T-helper 2 cell (primary cell): ENCODE measurements at places on chromosomes 2 and 18.

- no peak for DNase-seq
Observed at GRCh38 chr18:74654638-74655037, 57.0 kb downstream of the ZNF407 start.

GRCh38 chr2:114261366-114261765 is 181.1 kb upstream of the DPP10 start:
- no peak for DNase-seq

DNA sequence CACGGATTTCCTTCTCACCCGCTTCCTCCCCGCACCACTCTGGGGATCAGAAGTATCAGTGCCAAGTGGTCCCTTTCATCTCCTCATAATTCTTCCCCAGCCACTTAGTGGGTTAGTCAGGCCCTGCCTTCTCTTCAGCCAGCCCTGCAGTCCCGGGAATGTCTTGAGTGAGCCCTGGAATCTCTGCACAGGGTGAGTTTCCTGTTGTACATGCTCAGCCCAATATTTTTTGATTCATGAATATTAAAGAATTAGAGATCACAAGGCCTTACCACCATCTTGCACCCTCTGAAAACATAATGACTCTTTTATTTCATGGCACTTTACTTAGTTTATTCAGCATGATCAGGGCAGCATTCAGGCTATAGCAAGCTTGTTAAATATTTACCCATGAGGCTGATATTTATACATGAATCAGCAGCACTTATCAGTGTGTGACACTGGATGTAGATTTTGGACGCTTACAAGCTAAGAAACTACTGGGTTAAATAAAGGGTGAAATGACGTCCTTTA is 159.4 kb upstream of the FOSL2 start:
- no peak for DNase-seq

DNA sequence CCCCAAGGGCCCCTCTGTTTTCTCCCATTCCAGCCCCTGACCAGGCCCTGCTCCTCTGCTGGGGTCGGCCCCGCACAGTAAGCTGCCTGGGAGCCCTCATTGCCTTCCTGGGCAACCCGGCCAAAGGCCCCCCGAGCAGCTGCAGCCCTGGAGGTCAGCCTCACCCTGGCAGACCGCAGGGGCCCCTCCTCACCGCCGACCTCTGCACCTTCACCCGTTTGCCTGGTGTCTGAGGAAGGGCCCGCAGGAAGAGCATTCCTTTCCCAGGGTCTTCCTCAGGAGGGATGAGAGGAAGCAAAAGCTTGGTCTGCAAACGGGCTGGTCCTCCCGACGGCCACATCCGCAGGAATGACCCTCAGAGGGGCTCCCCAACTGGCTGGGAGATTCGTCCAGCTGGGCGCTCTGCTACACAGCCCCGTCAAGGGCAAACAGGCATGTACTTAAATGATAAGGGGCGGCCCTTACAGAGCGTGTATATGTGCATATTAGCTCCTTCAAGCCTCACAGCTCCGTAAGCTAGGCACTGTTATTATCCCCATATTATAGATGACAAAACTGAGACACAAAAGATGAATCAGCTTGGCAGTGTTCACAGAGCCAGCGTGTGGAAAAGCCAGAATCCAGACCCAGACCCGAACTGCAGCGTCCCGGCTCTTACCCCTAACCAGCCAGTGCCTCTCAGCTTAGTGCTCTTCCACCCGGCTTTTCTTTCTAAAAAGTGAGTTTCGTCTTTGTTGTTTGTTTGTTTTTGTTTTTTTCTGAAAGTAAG is 52.8 kb downstream of the SLC4A1AP start:
- DNase-seq: no peak

- no peak for DNase-seq
Observed at GRCh38 chr2:163252199-163252598, 413.6 kb upstream of the KCNH7 start.

- no peak for DNase-seq
Observed at GRCh38 chr2:181218401-181218821, 238.0 kb downstream of the UBE2E3 start.

- DNase-seq: no peak
Observed at GRCh38 chr2:178241844-178242551, 47.7 kb downstream of the OSBPL6 start.
